Effector CD4-positive, alpha-beta T cell (primary cell): ENCODE measurements at places on chromosomes 5 and 9.

GRCh38 chr5:180098991-180099732 is 27.6 kb upstream of the RNF130 start:
- DNase-seq: no peak

GRCh38 chr5:103674251-103674650 is 111.7 kb upstream of the NUDT12 start:
- DNase-seq: no peak

GRCh38 chr9:135711881-135712280 is 9.9 kb downstream of the KCNT1 start:
- no peak for DNase-seq

DNA sequence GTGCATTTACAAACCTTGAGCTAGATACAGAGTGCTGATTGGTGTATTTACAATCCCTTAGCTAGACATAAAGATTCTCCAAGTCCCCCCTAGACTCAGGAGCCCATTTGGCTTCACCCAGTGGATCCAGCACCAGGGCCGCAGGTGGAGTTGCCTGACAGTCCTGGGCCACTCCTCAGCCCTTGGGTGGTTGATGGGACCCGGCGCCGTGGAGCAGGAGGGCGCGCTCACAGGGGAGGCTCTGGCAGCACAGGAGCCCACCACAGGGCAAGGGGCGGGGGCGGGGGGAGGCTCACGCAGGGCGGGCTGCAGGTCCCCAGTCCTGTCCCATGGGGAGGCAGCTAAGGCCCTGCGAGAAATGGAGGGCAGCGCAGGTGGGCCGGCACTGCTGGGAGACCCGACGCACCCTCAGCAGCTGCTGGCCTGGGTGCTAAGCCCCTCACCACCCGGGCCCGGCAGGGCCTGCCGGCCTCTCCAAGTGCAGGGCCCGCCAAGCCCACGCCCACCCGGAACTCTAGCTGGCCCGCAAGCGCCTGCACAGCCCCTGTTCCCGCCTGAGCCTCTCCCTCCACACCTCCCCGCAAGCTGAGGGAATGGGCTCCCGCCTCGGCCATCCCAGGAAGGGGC is 613.5 kb downstream of the TLE4 start:
- DNase-seq: no peak

GRCh38 chr9:118693645-118694044 is 675.6 kb downstream of the BRINP1 start:
- DNase-seq: no peak

DNA sequence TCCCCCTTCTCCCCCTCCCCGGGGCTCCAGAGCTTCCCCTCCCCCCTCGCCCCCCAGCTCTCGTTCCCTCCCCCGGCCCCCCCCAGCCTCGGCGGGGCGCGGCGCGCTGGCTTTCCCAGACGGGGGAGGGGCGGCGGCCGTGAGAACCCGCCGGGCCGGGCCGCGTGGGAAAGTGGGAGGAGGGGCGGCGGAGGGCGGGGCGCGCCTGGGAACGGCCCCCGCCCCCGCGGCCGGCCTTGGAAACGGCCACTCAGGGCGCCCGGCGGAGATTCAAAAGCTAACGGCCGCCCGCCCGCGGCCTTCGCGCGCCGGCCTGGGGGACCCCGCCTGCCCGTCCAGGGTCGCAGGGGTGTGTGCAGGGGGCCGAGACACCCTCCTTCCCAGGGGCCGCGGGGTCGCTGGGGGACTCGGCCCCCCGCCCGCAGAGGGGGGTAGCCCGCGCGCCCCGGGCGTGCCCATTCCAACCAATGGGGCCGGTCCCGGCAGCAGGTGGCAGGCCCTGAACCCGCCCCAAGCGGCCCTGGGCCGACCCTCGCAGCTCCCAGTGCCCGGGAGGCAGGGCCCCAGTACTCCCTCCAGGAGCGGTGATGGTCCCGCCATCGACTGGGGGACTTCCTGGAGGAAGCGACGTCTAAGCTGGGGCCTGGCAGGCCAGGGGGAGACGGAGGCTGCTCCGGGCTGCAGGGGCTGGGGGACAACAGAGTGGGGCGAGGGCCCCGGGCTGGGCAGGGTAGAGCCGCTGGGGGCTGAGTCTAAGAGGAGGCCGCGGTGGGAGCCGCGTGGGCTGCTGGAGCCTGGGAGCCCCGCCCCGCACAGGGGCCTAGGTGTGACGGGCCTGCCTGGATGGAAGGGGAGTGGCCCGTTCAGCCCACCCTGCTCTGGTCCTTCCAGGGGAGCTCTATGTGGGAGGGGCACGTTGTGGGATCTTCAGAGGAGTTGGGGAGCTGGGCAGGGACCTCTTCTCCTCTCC is 14.2 kb upstream of the NRARP start:
- no peak for DNase-seq

GRCh38 chr5:81336556-81336955 is 35.2 kb downstream of the ZCCHC9 start:
- DNase-seq: no peak

DNA sequence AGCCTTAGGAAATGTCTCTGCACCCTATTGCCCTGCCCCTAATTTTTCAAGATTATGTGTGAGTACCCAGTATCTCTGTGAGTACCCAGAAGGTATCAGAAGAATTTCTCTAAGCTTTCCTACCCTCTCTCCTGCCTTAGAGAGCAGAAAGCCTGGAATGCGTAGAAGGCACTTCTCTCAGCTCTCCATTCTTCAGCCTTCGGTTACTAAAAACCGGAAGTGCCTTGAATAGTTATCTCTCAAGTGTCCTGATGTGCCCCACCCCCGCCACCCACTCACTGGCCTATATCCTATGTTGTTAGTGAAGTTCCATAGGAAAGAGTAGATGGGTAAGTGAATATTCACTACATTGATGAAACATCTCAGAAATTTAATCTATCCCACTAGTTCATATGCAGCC is 210.7 kb upstream of the CDH10 start:
- DNase-seq: no peak

DNA sequence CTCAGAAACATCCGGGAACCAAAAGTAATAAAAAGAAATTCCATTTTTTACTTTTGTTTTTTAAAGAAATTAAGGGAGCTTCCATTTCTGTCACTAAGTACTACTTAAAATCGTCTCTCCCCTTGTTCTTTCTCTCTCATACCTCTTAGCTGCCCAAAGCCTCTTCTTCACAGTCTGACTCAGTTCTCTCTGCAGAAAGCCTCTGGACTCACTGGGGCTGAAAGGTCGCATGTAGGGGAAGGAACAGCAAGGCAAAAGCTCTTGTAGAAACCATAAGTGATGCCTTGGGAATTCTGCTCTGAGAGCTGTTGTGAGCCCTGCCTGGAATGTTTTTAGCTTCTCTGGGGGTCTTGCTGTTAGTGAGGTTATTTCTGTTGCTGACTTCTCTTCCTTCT is 100.8 kb upstream of the RANBP3L start:
- no peak for DNase-seq

DNA sequence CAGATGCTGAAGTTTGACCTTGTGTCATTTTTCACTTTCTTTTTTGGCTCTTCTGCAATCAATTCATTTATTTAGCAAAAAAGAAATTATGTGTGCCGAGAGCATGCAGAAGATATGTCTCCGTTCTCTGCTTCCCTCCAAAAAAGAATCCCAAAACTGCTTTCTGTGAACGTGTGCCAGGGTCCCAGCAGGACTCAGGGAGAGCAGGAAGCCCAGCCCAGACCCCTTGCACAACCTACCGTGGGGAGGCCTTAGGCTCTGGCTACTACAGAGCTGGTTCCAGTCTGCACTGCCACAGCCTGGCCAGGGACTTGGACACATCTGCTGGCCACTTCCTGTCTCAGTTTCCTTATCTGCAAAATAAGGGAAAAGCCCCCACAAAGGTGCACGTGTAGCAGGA is 2.4 kb downstream of the FGFR4 start:
- no peak for DNase-seq

- no peak for DNase-seq
These were observed 1.6 kb downstream of the KLHL3 start for GRCh38 chr5:137734331-137734730.

DNA sequence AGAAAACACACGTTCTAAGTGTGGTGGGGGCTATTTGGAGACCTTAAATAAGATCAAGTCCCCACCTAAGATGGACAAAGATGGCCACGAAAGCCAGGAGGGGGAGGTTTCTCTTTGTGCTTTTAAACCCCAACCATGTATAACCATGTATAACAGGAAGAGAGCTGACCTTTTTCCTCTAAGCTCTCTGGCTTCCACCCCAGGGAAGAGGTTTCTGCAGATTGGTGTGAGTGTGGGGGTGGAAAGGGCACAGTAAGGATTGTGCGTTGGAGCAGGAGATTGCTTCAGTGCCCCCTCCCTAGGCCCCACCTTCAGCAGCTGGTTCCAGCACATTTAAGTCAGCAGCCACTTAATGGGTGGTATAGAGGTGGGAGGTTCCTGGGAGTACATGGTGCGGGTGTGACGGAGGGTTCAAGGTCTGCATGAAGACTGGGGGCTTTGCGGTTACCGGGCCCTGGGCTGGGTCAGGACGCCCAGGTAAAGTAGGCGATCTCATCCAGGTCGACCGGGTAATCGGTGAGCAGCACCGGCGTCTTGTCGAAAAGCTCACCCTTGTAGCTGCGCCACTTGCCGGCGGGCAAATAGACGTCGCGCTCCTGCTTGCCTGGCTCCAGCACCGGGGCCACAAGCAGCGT is 6.2 kb downstream of the MYORG start:
- no peak for DNase-seq

DNA sequence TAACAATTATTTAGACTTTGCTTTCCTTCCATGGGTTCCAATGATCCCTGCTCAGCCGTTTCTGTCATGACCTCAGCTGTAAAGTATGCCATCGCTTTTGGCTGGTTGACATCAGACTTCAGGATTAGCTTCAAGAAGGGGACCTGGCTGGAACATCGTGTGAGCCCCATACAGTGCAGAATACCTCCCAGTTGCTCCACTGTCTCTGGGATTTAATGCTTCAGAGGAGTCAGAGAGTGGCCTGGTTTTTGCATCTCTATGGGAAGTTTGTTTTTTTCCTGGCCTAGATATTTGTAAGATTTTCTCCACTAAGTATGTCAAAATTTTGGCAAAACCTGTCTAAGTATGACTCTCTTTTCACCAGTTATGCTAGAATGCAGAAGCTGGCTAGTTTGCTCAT is 216.9 kb downstream of the GABBR2 start:
- no peak for DNase-seq

DNA sequence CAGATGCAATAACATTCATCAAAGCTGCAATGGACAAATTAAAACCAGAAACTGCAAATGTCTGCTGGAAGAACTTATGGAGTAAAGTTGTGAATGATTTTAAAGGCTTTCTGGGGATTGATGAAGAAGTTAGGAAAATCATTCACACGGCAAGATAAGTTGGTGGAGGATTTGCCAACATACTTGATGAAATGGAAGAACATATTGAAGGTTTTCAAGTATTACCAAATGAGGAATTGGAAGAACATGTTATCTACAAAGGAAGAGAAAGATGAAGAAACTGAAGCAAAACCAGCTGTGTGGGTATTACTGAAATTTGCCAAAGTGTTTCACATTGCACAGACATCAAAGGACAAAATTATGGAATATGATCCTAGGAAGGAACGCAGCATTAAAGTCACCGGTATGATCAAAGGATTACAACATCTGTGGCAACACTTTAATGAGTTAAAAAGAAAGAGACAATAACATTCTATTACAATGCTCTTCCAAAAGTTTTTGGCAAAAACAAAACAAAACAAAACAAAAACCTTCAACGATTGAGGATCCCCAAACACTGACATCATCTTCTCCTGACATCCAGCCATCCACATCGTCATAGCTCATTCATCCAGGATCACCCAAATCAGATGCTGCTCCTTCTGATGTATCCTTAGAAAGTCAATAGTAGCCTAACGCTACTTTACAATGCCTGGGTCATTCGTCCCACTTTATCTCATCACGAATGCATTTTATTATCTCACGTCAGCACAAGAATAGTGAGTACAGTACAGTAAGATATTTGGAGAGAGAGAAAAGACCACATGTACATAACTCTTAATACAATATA is 61.3 kb upstream of the SMC5 start:
- no peak for DNase-seq

- DNase-seq: no peak
These were observed 37.8 kb downstream of the FAM78A start for GRCh38 chr9:131238402-131239021.

DNA sequence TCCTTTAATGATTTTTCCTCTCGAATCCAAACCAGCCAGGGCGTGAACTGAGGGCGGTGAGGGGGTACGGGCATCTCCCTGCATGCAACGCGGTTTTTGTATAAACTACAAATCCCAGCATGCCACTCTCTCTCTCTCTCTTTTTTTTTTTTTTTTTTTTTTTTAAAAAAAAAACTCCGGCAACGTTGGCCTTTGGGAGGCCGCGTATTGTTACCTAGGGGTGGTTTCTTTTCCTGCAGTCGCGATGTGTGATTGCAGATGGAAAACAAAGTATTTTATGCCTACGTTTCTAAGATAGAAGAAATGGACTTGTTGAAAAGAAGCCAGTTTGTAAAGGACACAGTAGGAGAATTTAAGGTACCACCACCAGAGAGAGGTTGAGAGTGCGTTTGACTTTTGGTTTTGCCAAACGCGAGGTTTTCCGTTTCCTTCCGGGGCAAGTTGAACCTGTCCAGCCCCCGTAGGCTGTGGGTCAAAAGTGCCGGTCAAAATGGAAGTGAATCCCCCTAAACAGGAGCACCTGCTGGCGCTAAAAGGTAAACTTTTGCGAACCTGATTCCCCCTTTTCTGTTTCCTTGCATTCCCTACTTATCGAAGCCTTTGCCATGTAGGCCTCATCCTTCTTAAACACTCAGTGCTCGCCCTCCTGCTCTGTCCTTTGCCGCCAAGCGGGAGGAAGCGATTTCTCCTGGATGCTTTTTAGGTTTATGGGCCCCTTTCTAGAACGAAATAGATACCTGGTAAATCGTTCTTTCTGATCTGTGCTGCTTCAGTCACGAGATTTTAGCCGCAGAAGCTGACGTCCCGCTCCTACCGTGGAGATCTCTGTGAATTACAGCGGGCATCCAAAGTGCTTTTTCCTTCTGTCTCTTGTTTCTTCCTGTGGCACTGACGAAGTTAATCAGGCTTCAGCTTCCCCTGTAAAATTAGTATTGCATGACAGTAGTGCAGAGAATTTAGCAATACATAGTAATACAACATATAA is at the start of the genes SHLD3 and TRAPPC13:
Gene SHLD3 (plus strand): TSS at position 457 of the 985 bp plus-strand sequence. CDS start 4,561 bp downstream, outside the sequence.
Gene TRAPPC13 (plus strand): TSS at position 457 of the 985 bp plus-strand sequence. CDS start 34 bp downstream, at position 491.
- peak; percentile 85 for DNase-seq

DNA sequence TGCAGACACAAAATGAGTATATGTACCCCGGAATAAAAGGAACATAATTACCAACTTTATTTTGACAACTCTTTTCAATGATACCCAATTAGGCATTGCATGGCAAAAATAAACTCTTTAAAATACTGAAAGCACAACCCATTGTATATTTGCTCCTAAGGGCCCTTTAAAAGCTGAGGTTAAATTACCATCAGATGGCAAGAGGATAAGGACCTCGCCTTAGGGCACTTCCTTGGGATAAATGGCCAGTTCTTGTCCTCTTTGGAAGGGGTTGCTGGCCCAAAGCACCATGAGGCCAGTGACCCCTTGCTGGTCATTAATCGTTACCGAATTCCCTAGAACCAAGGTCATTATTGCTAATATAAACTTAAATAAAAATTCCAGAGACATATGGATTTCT is 46.0 kb downstream of the EBF1 start:
- no peak for DNase-seq

- no peak for DNase-seq
These were observed 27.4 kb downstream of the JMY start for GRCh38 chr5:79263290-79263689.

DNA sequence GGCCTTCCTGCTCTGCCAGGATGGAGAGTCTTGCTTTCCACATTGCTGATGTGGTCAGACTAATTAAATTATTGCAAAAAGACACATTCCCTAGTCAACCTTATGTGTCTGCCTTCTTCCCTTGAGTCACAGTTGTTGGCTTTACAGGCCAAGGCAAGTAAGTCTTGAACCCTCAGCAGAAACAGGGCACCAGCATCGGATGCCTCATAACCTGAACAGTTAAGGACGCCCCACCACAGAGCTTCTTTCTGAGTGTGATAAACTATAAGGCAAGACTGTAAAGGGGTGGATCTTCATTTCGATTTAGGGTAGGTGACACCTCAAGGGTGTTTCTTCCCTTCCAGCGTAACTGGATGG is 670 bp upstream of the KIF2A start:
- DNase-seq: no peak
